ENCODE measurements at places on chromosomes 13 and 19.

GRCh38 chr13:113448885-113449692 lies 4.2 kb downstream of the ADPRHL1 start:
- DNase-seq, result no peak

DNA sequence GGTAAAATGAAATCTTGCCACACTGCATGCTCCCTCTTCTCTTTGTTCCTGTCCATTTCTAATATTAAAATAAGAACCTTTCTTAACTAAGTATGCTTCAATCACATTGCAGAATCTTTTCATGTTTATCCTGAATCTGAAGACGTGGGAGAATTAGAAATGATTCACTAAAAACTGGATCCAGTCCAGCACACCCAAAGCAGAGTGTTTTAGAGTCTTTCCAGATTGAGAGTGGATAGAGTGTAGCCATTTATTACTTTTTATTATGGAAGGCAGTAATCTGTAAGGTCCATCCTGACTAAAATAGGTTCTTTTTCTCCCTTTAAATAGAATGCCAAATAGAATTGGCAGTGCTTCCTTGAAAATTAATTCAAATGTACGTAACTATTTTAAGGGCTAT lies 453.5 kb downstream of the TDRD3 start:
- peak; percentile 27 for DNase-seq

DNA sequence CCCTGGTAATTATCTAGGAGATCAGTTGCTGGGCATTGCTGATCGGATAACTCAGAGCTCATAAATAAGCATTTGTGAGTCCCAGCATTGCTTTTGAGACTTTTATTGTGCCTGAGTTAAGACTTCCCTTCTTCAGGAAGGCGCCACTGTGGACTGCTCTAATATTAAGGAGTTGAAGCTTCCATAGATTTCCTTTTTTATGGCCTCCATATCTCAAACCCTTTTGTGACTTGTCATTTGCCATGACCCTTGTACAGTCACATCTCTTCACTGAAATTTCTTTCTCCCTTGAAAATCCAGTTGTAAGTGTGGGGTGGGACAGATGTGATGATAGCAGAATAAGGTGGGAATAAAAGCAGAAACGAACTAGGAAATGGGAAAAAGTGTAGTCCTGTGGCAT lies 6.3 kb downstream of the TM9SF2 start:
- no peak for DNase-seq

GRCh38 chr13:75726306-75726705 lies 90.2 kb downstream of the LMO7 start:
- no peak for DNase-seq

DNA sequence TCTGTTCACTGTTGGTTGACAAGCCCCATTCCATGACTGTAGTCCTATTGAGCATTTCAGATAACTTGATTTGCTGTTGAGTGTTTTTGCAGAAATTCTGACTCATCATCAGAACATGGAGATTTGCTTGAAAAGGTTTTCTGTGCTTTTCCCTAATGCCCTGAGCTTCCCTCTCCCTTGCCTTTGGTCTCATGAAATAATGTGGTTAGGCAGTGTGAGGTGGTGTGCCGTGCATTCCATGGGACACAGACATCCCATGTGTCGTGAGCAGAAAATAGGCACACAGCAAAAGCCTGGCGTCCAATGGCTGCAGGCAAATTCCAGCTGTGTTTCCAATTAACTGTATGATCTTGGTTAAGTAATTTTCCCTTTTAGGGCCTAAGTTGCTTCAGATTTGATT lies 197.4 kb downstream of the DLEU7 start:
- no peak for DNase-seq

GRCh38 chr13:29621051-29621800 lies 25.7 kb upstream of the SLC7A1 start:
- no peak for DNase-seq

GRCh38 chr19:49528211-49528771 lies 488 bp downstream of the RCN3 start:
- no peak for DNase-seq

DNA sequence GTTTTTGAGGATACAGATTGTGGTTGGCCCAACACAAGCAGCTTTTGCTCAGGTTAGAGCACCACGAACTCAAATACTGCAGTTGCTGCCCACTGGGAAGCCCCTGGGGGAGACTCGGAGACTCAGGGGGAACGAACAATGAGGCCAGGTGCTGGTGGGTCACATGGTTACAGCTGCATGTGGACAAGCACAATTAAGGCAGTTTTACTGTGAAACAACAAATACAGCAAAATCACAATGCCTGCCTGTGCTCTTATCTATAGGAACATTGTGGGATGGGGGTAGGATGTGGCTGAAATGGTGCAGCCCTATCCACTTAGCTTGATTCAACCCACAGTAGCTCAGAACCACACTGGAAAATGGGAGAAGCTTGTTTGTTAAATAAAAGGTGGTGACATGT lies 119.7 kb upstream of the SPATA13 start:
- no peak for DNase-seq

DNA sequence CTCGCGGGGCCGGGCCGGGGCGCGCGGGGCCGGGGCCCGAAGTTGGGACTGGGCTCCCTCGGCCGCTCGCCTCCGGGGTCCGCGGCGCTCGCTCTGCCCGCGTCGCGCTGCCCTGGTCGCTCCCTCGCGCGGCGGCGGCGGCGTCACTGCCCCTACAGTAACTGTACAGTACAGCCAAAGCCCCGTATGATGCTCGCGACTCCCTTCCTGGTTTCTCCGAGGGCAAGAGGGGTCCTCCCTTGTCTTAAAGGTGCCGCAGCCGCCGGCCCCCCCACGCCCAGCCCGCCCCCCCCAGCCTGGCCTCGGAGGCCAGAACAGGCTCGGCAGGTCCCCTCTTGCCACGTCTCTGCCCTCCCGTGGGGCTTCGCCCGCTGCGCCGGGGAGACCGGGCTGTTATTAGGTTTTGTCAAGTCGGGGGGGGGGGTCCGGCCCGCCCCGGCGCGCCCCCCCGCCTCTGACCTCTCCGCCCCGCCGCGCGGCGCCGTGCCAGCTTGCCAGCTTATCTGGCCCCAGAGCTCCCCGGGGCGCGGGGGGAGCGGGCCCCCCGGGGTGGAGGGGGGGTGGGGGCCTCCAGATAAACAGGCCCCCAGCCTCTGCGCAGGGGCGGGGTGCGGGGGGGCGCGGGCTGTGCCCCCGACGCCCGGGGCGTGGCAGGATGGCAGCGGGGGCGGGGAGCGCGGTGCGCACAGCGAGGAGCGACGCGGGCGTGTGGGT lies at the start of gene ZBTB7A:
ZBTB7A (minus strand) TSS at position 218 of the 714 bp plus-strand sequence. CDS start 11,667 bp downstream, outside the sequence.
- DNase-seq, result peak; percentile 68

DNA sequence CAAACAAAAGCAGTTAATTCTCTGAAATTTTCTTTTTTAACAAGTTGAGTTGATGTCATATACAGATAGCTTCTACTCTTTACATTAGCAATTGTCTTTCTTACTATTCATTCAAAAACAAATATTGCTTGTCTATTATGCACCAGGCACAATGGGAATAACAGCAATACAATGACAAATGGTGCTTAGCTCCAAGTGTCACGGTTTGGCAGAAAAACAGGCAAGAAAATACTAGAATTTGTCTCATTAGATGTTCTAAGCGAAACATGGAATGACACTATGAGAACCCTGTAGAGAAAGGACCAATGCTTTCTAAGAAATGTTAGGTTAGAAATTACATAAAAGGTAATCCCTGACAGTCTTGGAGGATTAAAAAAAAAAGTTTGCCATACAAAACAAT lies 187.6 kb downstream of the PCDH9 start:
- DNase-seq, result no peak

GRCh38 chr13:108657519-108657918 lies 28.1 kb downstream of the MYO16 start:
- no peak for DNase-seq

DNA sequence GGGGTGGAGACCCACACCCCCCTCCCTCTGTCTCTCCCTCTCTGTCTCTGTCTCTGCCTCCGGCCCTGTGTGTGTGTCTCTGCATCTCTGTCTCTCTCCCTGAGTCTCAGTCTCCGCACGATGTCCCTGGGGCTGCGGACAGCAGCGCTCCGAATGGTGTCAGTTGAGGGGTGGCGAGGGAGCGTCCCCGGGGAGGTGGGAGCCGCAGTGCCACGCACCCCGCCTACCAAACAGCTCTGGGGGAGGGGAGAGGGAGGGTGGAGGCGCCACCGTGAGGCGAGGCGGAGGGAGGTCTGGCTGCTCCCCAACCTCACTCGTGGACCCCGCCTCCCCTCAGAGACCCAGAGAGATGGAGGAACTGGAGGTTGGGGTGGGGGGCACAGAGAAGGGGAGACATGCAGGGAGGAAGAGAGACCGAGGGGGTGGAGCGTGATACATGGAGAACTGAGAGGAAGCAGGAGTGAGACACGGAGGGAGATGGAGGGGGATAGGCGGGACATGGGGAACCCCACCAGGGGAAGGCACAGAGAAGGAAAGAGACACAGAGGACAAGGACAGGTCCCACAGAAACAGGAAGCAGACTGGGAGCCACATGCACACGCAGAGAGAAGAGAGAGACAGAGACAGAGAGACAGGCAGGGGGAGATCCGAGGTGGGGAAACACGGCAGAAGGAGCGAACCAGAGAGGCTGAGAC lies 7.2 kb downstream of the ERFL start:
- DNase-seq, result no peak

- peak; percentile 6 for DNase-seq
Measured at GRCh38 chr13:60267498-60268202, 103.9 kb upstream of the DIAPH3 start.

DNA sequence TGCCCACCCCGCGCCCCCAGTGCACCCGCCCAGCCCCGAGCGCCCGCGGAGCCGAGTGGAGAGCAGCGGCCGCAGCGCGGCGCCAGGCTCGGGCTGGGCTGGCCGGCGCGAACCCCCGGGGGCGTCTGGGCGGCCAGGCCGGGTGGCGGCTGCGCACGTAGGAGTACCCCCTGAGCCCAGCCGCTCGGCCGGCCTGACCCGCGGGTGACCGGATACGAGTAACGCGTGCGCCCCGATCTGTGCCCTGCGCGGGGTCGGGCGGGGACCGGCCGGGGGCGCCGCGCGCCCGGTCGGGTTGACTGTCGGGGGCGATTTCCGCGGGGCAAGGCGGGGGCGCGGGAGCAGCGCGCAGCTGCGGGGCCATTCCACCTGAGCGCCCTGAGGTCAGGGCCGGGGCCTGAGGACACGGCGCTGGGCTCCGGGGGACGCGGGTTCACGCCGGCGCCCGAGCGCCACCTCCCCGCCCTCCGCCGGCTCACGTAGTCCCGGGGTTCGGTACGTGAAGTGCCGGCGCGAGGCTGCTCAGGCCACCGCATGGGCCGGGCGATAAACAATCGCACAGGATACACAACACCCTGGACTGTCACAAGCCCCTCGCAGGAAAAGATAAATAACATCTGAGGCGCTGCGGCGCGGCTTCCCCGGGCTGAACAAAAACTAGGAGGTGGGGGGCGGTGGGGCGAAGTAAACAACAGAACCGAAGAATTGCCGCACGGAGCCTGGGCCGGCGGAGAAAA lies 37.6 kb upstream of the FLT1 start:
- peak; percentile 31 for DNase-seq
